ENCODE measurements at places on chromosomes 4 and X.

GRCh38 chr4:60948008-60948407 lies 252.1 kb upstream of the ADGRL3 start:
- DNase-seq: no peak

GRCh38 chr4:1172971-1173757 lies 781 bp upstream of the SPON2 start:
- DNase-seq: peak; percentile 86

DNA sequence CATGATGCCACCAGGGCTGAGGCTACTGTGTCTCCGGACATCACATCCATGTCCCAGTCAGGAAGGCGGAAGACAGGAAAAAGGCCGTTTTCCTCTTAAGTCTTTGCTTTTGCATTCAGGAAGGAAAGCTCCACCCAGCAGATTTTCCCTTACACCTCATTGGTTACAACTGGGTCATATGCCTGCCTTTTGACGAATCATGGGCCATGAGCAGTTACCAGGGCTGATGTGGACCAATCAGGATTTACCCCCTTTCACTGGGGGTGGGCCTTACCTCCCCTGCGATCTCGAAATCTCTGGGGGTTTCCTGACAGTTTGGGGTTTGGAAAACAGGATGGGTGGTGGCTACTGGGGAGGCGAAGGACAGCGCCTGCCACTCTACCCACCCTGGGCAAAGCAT lies 52.5 kb upstream of the GRPEL1 start:
- DNase-seq: no peak

- DNase-seq: no peak
These were observed 15.3 kb downstream of the MRPL1 start for GRCh38 chr4:77877771-77878565.

DNA sequence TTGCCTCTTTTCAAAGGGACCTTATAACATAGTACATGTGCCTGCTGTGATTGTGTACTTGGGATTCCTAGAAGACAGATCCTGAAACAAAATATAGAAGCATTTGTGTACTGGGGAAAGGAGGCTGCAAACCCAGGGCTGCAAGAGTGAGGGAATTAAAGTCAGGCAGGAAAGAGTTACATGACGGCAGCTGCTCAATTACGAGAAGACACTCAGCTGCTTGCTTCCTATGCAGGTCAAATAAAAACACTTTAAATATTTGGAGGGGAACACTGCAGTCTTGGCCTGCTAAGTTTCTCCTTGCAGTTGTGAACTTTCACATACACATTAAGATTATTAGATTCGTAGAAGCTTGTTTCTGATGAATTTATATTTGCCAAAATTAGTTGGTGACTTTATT lies 191.9 kb upstream of the CXCL13 start:
- DNase-seq: no peak

DNA sequence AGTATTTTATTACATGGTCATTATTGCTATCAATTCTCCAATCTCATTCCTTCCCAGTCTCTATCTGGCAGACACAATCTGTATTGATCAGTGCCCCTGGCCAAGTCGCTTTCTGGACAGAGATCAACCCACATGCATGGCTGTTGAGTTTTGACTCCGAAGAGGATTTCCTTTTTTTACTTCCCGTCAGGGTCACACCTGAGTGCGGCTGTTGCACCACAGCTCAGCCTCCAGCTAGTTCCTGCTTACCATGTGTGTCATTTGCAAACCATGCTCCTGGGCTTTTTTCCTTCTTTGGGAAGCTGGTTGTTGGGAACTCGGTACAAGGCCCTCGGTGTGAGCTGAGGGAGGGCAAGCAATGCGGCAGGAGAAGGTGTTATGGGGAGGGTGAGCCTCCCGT lies 11.7 kb downstream of the MAGED2 start:
- no peak for DNase-seq

GRCh38 chrX:46754586-46755061 lies 4.3 kb downstream of the SLC9A7 start:
- no peak for DNase-seq

DNA sequence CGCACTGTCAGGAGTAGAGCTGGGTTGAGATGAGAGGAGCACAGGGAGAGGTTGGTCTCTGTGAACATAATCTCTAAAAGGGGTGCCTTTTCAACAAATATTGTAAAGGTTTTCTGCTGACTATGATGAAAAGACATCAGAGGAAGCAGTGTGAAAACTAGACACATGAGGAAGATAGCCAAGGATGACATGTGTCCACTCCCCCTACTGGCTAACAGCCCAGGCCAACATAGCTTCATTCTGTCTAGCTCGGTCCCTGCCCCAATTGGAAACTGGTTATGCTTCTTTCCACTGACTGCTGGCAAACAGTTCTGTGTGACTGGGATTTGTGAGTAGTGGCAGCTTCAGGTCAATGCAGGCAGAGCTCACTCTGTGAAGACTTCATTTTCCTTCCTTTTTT lies 115.4 kb upstream of the ESX1 start:
- DNase-seq: no peak

GRCh38 chr4:108360754-108361445 lies 192.2 kb upstream of the LEF1 start:
- DNase-seq: peak; percentile 86

DNA sequence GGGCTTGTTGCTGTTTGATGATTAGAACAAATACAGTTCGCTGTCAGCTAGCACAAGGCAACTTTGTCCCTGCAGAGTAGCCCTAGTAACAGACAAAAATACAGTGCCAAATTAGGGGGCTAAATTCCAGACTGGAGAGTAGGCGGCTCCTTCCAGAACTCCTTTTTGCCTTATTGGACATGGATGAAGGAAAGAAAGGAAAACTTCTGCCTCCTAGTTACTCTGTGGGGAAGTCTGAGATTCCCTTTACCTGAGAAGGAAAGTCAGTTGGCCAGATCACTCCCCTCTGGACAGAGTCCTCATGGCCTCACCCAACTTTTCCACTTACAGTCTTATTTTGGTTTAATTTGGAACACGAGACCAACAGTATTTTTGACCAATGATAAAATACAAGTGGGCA lies 140.5 kb upstream of the ADAMTS3 start:
- no peak for DNase-seq

DNA sequence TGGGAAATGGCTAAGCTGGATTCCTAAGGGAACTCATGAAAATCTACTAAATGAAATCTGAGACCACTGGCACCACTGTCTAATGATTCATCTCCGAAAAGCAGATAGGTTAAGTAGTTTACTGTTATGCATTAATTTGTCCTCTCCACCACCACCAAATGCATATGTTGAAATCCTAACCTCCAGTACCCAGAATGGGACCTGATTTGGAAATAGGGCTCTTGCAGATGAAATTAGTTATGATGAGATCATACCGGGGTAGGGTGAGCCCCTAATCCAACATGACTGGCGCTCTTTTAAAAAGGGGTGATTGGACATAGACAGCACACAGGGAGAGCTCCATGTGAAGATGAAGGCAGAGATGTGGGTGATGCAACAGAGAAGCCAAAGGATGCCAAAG lies 124.9 kb upstream of the GUCY1A1 start:
- DNase-seq: no peak

Measured in kidney glomerular epithelial cell (primary cell).